ENCODE measurements at places on chromosomes 6 and 20.
A peak's percentile ranks its signal among the peaks of the same experiment; 100 is the strongest.

GRCh38 chr20:4961746-4962145 is 39.6 kb downstream of the SLC23A2 start:
- DNase-seq = no peak

- DNase-seq = no peak
Measured at GRCh38 chr6:149820506-149820905, 43.7 kb downstream of the LRP11 start.

- DNase-seq = no peak
Measured at GRCh38 chr6:155510879-155511278, 55.2 kb upstream of the NOX3 start.

DNA sequence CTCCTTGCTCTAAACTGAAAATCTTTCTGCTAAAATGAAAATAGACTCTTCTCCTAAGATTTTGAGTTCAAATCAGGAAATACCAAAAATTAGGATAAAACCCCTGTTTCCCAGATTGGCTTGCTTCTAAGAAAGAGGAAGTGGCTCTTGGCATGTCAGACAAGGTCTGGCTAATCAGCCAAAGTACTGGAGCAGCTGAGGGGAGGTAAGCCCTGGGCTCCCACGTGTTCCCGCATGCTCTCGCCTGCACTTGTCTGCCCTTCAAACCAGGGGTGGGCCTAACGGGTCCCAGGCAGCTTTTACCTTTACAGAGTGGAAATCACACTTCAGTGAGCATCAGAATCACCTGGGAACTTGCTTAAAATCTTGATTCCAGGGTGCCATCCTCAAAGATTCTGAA is 43.2 kb upstream of the GABRR1 start:
- DNase-seq = no peak

DNA sequence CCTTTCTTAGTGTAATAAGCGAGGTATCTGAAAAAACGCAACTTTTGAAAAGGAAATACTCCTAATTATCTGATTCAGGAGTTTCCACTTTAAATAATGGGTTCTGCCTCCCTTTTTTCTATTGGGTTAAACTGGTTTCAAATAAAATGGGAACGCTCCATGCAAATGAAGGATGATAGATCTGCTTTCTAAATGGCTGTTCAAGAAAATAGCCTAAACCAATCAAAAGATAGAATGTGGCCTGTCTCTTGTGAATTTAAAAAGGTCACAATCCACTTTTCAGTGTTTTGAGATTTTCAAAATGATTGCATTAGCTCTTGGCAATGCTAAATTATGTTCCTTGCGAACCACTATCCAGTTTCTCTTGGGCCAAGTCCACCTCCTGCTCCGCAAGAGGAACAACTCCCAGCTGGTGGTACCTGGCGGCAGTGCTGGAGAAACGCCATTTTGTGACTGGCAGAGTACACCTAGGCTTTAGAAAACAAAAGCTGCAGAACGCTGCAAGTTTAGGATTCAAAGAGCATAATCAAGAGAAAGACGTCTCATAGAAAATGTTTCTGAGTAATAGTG is 56.7 kb downstream of the TRIM38 start:
- peak; percentile 49 for DNase-seq

DNA sequence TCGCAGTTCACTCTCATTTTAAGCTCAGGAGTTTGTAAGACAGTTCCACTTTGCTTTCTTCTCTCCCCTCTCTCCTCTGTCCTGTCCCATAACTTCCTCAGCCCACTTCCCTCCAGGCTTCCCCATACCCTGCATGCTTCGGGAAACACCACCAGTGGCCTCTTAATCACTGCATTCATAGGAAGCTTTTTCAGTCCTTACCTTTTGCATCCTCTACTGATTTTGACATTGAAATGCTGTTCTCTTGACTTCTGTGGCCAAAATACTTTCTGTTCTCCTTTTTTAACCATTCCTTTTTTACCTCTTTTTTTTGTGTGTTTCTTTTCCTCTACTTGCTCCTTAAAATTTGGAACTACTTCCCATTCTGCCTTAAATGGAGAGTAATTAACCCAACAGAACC is 69.7 kb downstream of the HIVEP1 start:
- no peak for DNase-seq

GRCh38 chr6:439641-440167 is 48.2 kb downstream of the IRF4 start:
- no peak for DNase-seq

GRCh38 chr6:23637296-23637695 is 488.7 kb upstream of the NRSN1 start:
- no peak for DNase-seq

GRCh38 chr20:13567663-13568062 is 71.1 kb downstream of the TASP1 start:
- no peak for DNase-seq

DNA sequence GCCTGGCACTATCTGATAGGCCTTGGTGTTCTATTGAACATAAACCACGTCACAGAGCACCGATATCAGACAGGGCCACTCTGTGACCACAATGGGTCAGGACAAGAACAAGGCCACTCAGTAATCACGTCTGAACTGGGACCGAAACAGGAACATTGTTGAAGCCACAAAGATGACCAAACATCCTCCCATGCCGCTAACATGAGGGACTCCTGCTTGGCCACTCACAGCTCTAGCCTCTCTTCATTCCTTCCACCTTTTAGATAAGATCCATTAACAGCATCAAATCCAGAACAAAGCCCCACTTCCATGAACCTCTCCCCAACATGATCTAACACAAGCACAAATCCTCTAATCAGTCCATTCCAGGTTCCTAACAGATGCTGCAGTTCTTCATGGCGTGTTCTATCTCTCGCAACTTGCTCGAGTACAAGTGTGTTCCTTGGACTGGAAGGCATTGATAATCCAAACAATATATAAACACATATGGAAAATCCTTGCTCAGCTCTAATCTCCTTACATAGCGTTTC is 7.4 kb downstream of the SIRT5 start:
- DNase-seq = no peak

DNA sequence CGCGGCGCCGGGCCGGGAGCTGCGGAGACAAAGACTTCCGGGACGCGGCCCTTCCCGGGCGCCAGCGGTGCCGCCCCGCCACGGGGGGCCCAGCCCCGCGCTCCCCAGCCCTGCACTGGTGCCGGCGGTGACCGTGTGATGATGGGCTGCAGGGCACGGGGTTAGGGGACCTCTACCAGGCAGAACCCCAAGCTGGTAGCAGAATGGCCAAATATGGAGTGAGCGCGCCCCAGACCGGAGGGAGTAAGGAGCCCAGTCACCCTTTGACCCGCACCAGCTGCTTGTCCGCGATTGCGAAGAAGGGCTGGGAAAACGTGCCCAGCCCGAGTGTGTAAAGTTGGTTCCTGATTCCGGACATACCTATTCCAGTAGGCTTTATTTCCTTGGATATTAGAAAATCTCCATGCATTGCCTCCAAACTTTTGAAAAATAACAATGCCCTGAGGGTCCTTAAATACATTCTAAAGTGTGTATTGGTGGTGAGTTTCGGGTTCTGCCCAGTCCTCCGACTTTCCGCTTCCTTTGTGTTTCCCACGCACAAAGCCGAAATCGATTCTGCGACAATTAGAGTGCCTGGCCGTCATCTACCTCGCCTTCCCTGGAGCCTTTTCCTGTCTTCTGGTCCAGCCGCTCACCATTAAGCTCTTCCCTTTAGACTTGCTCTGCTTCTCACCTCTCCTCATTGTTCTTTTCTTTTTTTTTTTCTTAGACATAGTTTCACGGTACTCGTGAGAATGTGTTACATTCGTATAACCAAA is 1.1 kb downstream of the ABRACL start:
- DNase-seq = peak; percentile 60

DNA sequence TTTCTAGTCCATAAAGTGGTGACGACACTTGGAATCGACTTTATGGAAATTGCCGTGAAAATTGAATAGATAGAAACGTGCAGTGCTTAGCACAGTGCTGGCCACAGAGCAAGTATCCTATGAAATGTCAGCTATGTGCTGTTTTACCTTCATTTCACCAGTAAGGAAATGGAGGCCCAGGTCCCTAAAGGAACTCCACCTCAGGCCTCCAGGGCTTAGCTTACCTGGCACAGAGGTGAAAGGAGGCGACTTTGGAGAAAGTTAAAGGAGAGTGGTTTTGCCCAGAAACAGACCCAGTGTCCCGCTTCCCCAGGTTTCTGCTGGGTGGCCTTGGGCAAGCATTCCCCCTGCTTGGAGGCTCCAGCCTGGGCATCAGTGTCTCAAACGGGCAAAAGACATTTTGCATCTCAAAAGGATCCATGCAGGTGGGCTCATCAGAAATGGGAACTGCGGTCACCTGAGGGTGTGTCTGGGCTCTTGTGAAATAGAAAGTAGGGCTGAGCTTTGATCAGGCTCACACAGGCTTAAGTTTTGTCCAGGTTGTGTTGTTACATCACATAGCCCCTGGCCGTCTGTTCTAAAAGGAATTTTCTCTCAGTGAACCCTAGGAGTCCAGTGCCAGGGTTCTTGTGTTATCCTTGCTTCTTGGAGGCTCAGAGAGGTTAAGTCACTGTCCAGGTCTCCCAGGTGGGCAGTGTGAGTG is 6.8 kb upstream of the TULP1 start:
- DNase-seq = no peak

- peak; percentile 32 for DNase-seq
Measured at GRCh38 chr20:5766085-5766764, 16.0 kb downstream of the SHLD1 start.

DNA sequence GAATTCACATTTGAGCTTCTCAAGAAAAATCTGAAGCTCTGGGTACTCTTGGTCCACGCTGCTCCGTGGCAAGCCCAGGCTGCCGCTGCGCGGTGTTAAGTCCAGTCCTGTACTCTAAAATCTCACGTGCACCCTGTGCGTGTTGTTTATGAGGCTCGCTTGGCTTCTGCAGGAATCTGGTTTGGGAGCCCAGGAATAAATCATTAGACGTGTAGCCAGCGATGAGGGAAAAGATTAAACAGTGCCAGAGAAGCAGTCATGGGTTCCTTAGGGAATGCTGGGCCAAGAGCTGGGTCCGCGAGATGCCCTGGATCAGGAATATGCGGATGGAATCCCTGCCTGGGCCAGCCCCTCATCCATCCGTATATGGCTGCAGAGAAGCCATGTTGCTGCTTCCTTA is 87.3 kb downstream of the KCNB1 start:
- no peak for DNase-seq
